ENCODE measurements at places on chromosomes 12 and 14.

DNA sequence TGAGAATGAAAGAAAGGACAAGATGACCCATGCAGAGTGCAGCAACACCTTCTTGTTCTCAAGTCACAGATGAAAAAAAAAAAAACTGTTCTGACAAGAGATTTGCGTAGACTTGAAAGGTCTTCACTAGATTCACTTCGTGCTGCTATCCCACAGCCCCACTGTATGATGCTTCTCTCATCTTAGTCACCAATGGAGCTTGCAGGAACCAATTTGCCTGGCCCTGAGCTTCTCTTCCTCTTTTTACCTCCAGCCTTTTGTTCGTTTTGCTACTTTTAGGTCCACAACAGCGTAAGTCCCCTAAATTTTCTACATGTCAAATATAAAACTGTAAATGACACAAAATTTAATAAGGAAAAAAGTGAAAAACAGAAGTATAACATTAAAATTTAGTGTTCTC, 107.9 kb upstream of the NAP1L1 start:
- no peak for DNase-seq

DNA sequence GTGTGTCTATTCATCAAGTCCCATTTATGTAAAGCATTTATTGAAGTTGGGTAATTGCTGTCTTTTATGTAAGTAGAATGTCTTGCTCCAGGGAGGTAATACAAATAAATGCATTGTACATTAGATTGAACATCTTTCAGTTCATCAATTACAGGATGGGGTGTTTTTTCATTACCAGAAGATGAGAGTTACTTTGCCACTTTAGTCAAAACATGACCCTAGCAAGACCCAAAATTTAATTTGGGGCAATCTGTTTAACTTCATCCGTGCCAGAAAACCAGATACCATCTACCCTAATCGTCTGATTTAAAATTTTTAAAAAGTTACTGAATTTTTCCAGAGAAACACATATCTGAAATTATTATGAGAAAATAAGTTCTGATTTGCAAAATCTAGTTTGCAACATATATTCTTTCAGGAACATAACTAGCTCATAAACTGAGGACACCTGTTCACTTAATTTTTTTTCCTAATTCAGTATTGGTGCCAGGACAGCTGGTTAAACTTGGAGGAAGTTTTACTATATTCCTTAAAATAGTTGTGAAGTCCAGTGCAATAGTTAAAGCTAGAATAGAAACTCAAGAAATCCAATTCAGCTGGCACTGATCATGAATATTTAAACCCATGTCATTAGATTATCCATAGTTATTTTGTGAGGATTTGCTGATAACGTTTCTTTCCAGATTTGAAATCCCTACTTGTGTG, 114.5 kb downstream of the SRGAP1 start:
- DNase-seq: no peak

DNA sequence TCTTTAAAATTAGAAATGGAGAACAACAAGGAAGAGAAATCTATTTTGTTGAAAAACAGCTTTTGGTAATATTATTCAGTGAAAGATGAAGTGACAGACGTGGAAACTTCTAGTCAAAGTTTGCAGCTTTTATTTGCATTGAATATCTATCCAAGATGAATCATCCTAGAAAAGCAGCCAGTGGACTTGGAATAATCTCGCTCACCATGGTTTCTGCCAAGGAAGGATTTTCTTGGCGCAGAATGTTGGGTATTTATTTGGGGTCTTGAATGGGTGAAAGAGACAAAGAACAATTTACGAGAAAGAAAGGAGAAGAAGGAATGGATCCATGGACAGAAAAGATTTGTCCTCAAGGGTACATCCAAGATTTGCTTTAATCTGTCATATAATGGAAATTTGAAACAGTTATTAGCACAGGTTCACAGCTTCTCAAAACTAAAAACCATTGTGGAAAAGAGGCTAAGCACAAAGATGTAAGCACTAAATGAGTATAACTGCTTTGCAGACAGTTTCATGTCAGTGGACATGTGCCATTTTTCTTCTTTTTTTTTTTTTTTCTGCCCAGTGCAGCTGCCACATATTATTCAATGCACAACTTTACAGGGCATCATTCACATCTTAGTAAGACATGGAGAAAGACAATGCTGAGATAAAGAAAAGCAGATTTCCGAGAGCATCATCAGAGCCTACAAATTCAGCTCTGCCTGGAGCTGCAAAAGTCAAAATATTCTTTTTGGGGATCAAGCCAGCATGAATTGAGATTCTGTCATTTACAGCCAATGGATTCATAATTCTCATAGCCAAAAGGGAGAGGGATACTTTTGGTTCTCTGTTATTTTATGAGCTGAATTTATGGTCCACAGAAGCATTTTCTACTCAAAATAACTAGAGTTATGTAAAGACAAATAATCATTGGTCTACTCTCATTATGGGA, 333.7 kb downstream of the DAD1 start:
- DNase-seq: no peak

DNA sequence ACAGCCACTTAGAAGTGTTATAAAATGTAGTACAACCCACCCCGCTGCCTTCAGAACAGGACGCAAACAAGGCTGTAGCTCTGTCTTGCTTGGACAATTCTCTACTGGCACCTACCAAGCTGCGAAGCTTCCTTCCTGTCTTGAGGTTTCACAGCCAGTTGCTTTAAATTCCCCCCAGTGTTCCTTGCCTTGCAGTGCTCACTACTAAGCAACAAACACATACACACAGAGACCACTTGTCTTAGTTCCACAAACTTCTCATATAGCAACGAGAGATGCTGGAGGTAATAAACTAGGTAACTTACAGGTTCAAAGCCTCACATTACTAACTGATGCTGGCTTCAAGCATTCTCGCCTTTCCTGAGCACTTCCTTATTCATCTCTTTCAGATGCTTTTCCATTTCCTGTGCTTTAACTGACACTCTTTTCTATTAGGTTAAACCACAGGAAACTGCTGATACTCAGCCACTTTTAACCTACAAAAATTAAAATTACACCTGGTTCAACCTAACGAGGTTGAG, 91.5 kb upstream of the PTGDR start:
- peak; percentile 62 for DNase-seq

- peak; percentile 18 for DNase-seq
These were observed 20.5 kb downstream of the SARNP start for GRCh38 chr12:55797068-55797467.

GRCh38 chr14:51341338-51341737, 101.3 kb downstream of the TMX1 start:
- DNase-seq: no peak

GRCh38 chr12:5171701-5172100, 128.0 kb downstream of the KCNA5 start:
- no peak for DNase-seq

- no peak for DNase-seq
These were observed 237.3 kb downstream of the BCL11B start for GRCh38 chr14:99034711-99035171.

DNA sequence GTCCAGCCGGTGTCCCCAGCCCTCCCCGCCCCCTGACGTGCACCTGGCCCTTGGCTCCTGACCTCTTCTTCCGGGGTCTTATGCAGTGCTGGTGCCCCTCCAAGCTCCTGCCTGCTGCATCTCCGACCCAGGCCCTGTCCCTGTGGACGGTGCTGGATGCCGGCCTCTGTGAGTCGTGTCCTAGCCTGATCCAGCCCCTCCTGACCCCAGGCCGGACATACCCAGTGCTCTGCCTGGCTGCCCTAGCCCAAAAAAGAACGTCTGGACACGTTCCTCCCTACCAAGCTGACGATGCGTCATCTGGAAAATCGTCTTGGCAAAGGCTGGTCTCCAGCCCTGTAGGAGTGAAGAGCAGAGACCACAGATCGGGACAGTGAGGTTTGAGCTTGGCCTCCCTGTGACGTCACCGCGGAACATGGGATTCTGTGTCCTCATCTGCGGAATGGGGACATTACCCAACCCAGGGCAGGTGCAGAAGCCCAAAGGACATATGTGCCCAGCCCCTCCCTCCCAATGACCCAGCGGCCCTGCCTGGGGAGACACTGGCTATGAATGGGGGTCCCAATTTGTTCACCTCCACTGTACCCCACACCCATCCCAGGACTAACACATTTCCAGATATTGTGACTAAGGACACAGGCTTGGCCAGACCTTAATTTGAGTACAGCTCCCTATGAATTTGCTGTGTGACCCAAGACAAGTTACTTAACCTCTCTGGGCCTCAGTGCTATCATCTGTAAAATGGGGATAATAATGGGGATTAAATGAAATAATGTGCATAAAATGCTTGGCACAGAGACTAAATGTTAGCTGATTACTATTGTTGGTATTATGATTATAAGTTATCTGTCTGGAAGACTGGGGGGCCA, 51.0 kb upstream of the BCL11B start:
- DNase-seq: no peak

GRCh38 chr12:11657511-11657910, 8.0 kb downstream of the ETV6 start:
- no peak for DNase-seq

DNA sequence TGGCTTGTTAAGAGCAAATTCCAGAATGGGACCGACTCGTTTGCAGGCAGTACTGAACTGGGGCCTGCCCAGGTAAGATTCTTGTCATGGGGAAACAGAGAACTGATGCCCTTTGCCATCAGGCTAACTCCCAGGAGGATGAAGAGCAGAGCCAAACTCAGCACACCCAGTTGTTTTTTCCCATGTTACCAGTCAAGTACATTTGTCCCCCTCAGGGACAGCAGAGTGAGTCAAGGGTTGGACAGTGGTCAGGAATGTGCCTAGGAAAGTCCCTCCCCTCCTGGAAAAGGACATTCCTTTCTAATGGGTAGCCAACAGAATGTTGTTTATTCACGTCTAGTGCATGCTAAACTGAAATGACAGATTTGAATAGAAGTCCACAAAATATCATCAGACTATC, 1.6 kb downstream of the ART4 start:
- no peak for DNase-seq

DNA sequence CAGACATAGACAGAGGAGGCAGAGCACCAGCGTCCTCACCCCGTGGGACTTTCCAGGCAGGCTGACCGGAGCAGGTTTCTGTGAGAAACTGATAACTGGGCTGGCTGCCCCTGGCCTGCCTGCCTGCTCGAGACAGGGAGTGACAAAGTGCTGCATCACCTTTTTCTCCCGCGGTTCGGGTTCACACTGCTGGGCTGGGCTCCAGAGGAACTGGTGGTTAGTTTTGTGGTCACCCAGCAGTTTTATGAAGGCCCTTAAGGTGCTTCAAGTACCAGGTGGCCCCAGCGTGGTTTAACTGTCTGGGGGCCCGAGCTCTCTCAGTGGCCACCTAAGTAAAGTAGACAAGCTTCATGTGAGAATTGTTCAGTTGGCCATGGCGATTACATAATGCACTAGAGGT, 1073.6 kb downstream of the BCL11B start:
- peak; percentile 61 for DNase-seq
